ENCODE measurements at places on chromosomes 2 and 18. TPM values are rescaled to one million over a fixed set of nuclear protein-coding genes. Genes with fewer than 3 reads are reported as not detected.

- H3K4me1 ChIP-seq: no peaks in the 10 kb centered on the region
- H3K27me3 ChIP-seq: no peaks in the 10 kb centered on the region
- no peak overlapping the region for H3K4me3 ChIP-seq
- no peak for DNase-seq
- no peaks in the 10 kb centered on the region for H3K36me3 ChIP-seq
- no peak overlapping the region for H3K27ac ChIP-seq
These were observed 105.5 kb downstream of the FAM168B start for GRCh38 chr2:130987519-130988425.

DNA sequence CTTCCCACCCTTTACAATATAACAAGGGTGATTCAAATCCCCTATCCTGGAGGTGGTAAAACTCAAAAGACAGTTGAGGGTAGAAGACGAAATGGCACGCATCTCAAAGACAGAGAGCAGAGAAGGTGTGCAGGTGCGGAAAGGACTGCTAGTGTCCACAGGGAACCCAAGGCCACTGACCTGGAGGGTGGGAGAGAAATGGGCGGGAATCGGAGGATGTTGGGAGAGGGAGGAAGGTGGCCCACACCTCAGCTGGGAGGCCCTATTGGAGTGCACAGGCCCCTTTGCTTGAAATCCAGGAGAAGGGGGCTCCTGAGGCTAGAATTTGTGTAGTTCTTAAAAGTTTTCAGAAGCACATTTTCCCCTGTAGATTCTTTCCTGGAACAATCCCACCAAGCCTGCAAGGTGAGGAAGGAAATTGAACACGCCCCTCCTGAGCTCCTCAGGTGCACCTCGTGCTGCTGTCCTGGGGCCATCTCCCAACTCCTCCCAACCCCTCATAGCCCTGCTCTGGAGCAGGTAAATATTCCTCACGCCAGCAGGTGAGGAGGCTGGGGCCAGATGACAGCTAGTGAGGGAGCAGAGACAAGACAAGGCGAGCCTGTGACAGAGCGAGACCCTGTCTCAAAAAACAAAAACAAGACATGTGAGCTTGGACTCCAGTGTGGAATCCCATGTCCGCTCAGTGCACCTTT is 99.3 kb downstream of the MCFD2 start:
- no peaks in the 10 kb centered on the region for H3K4me1 ChIP-seq
- H3K27me3 ChIP-seq: no peaks in the 10 kb centered on the region
- no peak overlapping the region for H3K27ac ChIP-seq
- no peak overlapping the region for H3K4me3 ChIP-seq
- no peaks in the 10 kb centered on the region for H3K36me3 ChIP-seq

DNA sequence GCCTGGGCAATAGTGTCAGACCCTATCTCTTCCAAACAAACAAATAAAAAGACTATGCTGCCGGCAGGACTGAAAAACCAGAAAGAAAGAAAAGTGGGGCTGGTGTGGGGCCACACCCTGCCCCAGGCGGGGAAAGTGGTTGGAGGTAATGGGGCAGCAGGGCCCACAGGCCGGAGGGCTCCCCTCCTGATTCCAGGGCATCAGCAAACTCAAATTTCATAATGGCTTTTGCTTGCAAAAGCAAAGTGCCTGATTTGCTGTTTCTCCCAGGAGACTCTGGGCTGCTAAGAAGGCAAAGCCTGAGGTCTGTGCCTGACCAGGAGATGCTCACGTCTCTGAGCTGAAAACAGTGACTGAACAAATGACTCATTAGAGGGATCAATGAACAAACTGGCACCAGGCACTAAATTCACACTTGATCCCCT is 121.9 kb downstream of the HDAC4 start:
- no peak for DNase-seq
- peak overlapping the region; percentile 76 for H3K27ac ChIP-seq
- H3K36me3 ChIP-seq: no peaks in the 10 kb centered on the region
- no peak overlapping the region for H3K4me3 ChIP-seq

- H3K27me3 ChIP-seq: no peaks in the 10 kb centered on the region
- H3K27ac ChIP-seq: no peak overlapping the region
- H3K4me3 ChIP-seq: no peak overlapping the region
- DNase-seq: peak; percentile 53
- no peaks in the 10 kb centered on the region for H3K36me3 ChIP-seq
These were observed 31.0 kb downstream of the CENPA start for GRCh38 chr2:26816893-26817292.

DNA sequence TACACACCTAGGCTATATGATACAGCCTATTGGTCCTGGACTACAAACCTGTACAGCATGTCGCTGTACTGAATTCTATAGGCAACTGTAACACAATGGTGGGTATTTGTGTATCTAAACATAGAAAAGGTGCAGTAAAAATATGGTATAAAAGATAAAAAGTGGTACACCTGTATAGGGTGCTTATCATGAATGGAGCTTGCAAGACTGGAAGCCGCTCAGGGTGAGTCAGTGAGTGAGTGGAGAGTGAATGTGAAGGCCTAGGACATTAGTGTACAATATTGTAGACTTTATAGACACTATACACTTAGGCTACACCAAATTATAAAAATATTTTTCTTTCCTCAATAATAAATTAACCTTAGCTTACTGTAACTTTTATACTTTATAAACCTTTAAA is 41.8 kb downstream of the RASGRP3 start:
- H3K36me3 ChIP-seq: no peaks in the 10 kb centered on the region
- H3K4me3 ChIP-seq: no peak overlapping the region
- DNase-seq: no peak
- no peaks in the 10 kb centered on the region for H3K4me1 ChIP-seq
- no peak overlapping the region for H3K27ac ChIP-seq

DNA sequence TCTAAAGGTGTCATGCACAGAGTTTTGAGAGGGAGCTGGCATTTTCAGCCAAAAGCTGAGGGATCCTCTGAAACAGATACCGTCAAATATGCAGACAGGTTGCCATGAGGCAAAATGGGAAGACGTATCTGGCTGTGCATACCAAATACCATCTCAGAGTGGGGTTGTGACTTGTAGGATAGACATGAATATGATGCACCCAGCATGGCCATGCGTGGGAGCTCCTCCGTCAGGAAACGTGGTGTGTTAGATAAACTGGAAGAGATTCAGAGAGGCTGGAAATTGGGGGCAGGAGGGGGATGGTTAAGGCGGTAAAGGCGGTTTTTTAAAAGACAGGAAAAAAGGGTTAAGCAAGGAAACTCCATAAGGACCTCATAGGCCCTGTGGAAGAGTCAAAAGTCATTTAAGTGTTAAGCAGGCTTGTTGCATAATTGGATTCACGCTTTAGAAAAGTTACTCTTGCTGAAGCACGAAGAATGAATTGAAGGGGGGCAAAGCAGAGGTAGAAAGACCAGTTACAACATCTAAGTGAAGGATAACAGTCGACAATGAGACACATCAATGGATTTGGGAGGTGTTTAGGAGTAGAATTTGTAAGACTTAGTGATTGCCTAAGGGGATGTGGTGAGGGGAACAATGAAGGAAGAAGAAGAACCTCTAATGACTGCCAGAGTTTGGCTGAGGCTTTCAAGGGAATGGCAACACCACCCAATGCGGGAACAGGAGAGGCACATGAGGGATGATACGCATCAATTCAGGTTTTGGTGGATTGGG is 139.6 kb upstream of the CTAGE1 start:
- DNase-seq: no peak
- no peak overlapping the region for H3K4me3 ChIP-seq
- H3K27me3 ChIP-seq: no peaks in the 10 kb centered on the region
- peak overlapping the region; percentile 94 for H3K27ac ChIP-seq

GRCh38 chr2:26598336-26598995 is 42.7 kb downstream of the CIB4 start:
- no peak for DNase-seq
- no peak overlapping the region for H3K4me3 ChIP-seq

DNA sequence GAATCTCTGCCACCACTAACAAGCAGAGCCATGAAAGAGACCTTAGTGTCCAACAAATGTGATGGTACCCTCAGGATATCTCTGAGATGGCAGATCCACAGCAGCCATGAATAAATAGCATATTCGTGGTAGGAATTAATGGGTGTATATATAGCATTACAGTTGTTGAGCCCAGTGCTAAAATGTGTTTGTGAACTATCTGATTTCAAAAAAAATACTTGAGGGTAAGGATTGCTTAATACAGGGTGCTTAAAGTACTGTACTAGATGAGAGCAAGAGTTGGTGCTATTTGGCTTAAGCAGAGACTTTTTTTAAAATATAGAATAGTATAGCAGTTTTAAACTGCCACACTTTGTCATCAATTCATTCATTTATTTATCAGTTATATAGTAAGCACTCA is 101.5 kb upstream of the GALNT5 start:
- no peak overlapping the region for H3K4me3 ChIP-seq
- H3K27ac ChIP-seq: no peak overlapping the region
- no peaks in the 10 kb centered on the region for H3K4me1 ChIP-seq
- DNase-seq: no peak
- H3K27me3 ChIP-seq: no peaks in the 10 kb centered on the region

DNA sequence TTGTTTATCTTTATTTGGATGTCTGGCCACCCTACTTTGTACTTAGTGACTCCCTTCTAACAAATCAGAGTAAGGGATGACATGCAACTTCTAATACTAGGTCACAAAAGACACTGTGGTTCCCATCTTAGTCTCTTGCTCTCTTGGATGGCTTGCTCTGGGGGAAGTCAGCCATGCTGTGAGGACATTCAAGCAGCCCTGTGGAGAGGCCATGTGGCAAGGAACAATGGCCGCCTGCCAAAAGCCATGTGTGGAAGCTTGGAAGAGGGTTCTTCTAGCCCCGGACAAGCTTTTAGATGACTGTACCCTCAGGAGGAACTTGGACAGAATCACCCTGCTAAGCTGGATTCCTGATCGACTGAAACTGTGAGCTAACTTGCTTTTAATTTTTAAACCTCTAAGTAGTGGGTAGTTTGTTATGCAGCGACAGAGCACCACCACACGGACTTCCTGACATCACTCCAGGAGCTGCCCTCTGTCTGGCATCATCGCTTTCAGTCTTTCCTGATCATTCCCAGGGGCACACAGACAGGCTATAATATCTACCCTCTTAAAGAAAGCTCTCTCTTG is 116.8 kb upstream of the ODC1 start:
- DNase-seq: no peak
- no peak overlapping the region for H3K4me3 ChIP-seq

GRCh38 chr18:5455674-5456073 is 88.1 kb downstream of the EPB41L3 start:
- H3K4me1 ChIP-seq: no peaks in the 10 kb centered on the region
- H3K4me3 ChIP-seq: no peak overlapping the region
- H3K27me3 ChIP-seq: peaks cover 34% of the 10 kb centered on the region
- DNase-seq: no peak
- no peak overlapping the region for H3K27ac ChIP-seq

- H3K27ac ChIP-seq: peak overlapping the region; percentile 52
- H3K4me3 ChIP-seq: peak overlapping the region; percentile 62
- H3K4me1 ChIP-seq: peaks cover 50% of the 10 kb centered on the region
- DNase-seq: peak; percentile 53
These were observed 35.5 kb upstream of the PTMA start for GRCh38 chr2:231672617-231673347.

- no peaks in the 10 kb centered on the region for H3K36me3 ChIP-seq
- H3K27ac ChIP-seq: no peak overlapping the region
- no peaks in the 10 kb centered on the region for H3K4me1 ChIP-seq
- no peak overlapping the region for H3K4me3 ChIP-seq
These were observed 346.3 kb downstream of the CELF4 start for GRCh38 chr18:37219257-37219656.

GRCh38 chr2:69422198-69422597 is 15.0 kb downstream of the NFU1 start:
- H3K27me3 ChIP-seq: no peaks in the 10 kb centered on the region
- H3K4me3 ChIP-seq: no peak overlapping the region
- no peak overlapping the region for H3K27ac ChIP-seq
- no peaks in the 10 kb centered on the region for H3K4me1 ChIP-seq
- no peaks in the 10 kb centered on the region for H3K36me3 ChIP-seq
- no peak for DNase-seq

GRCh38 chr2:241065355-241065803 is 36.7 kb downstream of the MTERF4 start:
- peaks cover 36% of the 10 kb centered on the region for H3K27me3 ChIP-seq
- DNase-seq: no peak
- H3K36me3 ChIP-seq: no peaks in the 10 kb centered on the region
- H3K4me1 ChIP-seq: peaks cover 7% of the 10 kb centered on the region
- H3K4me3 ChIP-seq: no peak overlapping the region

- no peak overlapping the region for H3K27ac ChIP-seq
- H3K27me3 ChIP-seq: no peaks in the 10 kb centered on the region
- H3K4me1 ChIP-seq: no peaks in the 10 kb centered on the region
- H3K36me3 ChIP-seq: no peaks in the 10 kb centered on the region
- no peak overlapping the region for H3K4me3 ChIP-seq
These were observed 536.9 kb downstream of the TMX3 start for GRCh38 chr18:68177807-68178702.

- DNase-seq: no peak
- H3K4me3 ChIP-seq: no peak overlapping the region
- no peaks in the 10 kb centered on the region for H3K4me1 ChIP-seq
- H3K36me3 ChIP-seq: no peaks in the 10 kb centered on the region
These were observed 386.8 kb downstream of the XIRP2 start for GRCh38 chr2:167275046-167275445.

DNA sequence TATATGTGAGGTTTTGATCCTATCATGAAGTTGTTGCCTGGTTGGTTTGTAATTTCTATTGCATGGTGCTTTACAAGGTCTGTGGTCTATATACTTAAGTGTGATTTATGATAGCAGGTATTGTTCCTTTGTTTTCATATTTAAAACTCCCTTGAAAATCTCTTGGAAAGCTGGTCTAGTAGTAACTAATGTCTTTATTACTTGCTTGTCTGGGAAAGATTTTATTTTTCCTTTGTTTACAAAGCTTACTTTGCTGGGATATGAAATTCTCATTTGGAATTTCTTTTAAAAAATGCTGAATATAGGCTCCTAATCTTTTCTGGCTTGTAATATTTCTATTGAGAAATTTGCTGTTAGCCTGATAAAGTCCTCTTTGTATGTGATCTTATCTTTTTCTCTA is 862.9 kb upstream of the NXPH2 start:
- no peaks in the 10 kb centered on the region for H3K36me3 ChIP-seq
- no peak overlapping the region for H3K4me3 ChIP-seq
- no peaks in the 10 kb centered on the region for H3K27me3 ChIP-seq

GRCh38 chr18:24198461-24198860 is 59.6 kb downstream of the CABYR start:
- H3K27me3 ChIP-seq: no peaks in the 10 kb centered on the region
- DNase-seq: no peak
- no peak overlapping the region for H3K4me3 ChIP-seq
- H3K36me3 ChIP-seq: no peaks in the 10 kb centered on the region

- DNase-seq: no peak
- H3K27ac ChIP-seq: no peak overlapping the region
- H3K4me3 ChIP-seq: no peak overlapping the region
- H3K27me3 ChIP-seq: no peaks in the 10 kb centered on the region
These were observed 118.7 kb downstream of the ZFP36L2 start for GRCh38 chr2:43107679-43108078.

- H3K4me1 ChIP-seq: 0 out of 2 replicates have a peak, but pooled peaks cover 10% of the 10 kb centered on the region
- no peak for DNase-seq
- no peaks in the 10 kb centered on the region for H3K36me3 ChIP-seq
- H3K27ac ChIP-seq: no peak overlapping the region
These were observed 15.3 kb upstream of the NFE2L2 start for GRCh38 chr2:177279847-177280246.

The KCNIP3 gene
- 3.5 TPM for total RNA-seq

The CRYBA2 gene
- total RNA-seq: not detected

The FBLN7 gene
- 0.70 TPM for total RNA-seq

The MAP3K19 gene
- total RNA-seq: not detected

The NUP35 gene
- total RNA-seq: 27.0 TPM

The M1AP gene
- 7.7 TPM for total RNA-seq

The CELF4 gene
- 1.9 TPM for total RNA-seq

The GRP gene
- total RNA-seq: not detected

The RNF125 gene
- 0.15 TPM for total RNA-seq
